Esophagus muscularis mucosa (tissue), 4 donors: ENCODE measurements at places on chromosomes 11 and 22. TPM values are rescaled to one million over a fixed set of nuclear protein-coding genes. Genes with fewer than 3 reads are reported as not detected.

DNA sequence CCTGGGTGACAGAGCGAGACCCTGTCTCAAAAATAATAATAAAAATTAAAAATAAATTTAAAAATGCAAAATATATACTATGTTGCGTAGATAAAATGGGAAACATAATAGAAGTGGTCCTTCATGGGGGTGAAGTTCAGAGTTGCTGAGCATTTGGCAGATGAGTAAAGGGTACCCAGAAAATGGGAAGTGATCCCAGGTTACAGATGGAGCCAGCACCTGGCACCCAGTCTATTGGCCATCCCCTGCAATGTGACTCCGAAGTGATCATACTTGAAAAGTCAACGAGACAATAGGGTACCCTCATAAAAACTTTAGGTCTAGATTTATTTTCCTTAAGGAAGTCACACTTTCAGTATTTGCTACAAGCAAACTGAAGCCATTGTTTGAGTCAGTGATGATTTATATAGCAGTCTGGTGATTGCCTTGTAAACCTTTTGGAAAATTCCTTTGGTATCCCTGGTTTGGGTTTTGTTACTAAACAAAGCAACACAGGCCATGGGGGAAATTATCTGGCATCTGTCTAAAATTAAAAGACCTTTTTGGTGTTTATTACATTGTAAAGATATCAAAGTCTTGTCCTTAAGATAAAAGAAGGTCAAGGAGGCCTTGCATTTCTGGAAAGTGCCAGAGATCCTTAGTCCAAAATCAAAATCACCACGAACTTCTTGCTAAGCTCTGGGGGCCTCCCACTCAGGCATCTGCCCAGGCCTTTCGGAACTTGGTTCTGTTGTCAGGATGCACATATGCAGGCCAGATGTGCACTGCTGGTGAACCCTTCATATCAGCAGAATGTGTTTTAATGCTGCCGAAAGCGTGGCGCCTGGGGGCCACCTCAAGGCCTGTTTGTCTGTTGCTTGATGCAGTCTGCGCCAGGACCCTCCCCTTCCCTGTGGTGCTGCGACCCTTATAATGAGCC lies 4.3 kb downstream of the SMARCB1 start:
- no peak for DNase-seq

DNA sequence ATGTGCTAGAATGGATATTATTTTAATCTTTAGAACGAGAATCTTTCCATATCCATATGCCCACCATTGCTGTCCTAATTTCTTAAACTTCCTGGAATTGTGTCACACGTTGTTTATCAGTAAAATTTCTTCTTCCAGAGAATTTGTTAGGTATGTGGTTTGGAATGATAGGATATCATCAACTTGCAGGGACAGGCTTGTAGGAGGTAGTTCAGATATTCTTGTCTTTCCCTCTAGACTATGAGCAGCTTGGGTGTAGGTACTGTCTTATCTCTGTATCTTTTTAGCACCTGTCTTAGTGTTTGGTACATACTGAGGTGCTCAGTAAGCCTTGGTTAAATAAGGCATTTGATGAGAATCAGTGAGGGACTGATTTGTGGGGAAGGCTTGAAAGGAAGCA lies 3.4 kb downstream of the CTNND1 start:
- no peak for DNase-seq

DNA sequence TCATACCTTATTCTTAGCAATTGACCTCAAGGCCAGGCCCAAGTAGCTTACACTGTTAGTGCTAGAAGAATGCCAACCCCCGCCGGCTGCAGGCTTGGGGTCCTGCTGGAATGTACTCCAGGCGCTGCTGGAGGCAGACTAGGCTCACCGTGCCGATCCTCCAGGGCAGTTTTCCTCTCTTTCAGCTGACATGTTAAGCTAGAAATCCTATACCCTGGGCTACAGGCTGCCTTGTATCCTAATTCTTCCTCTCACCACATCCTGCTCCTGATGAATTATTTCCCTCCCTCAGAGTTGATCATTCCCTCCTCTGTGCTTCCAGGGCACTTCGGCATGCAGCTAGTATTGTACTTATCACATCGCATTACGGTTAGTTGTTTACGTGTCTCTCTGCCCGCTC lies 3.4 kb downstream of the SPTBN2 start:
- DNase-seq = no peak

GRCh38 chr22:23250785-23251363 lies 70.6 kb downstream of the BCR start:
- DNase-seq = no peak

- DNase-seq = no peak
These were observed 80.5 kb upstream of the WNT7B start for GRCh38 chr22:46057246-46058090.

- DNase-seq = peak; percentile 83
These were observed 110.2 kb downstream of the RASSF10 start for GRCh38 chr11:13119361-13119760.

GRCh38 chr11:69316956-69317355 lies 23.0 kb downstream of the MYEOV start:
- no peak for DNase-seq

GRCh38 chr11:44709966-44710365 lies 16.8 kb upstream of the TSPAN18 start:
- DNase-seq = no peak

DNA sequence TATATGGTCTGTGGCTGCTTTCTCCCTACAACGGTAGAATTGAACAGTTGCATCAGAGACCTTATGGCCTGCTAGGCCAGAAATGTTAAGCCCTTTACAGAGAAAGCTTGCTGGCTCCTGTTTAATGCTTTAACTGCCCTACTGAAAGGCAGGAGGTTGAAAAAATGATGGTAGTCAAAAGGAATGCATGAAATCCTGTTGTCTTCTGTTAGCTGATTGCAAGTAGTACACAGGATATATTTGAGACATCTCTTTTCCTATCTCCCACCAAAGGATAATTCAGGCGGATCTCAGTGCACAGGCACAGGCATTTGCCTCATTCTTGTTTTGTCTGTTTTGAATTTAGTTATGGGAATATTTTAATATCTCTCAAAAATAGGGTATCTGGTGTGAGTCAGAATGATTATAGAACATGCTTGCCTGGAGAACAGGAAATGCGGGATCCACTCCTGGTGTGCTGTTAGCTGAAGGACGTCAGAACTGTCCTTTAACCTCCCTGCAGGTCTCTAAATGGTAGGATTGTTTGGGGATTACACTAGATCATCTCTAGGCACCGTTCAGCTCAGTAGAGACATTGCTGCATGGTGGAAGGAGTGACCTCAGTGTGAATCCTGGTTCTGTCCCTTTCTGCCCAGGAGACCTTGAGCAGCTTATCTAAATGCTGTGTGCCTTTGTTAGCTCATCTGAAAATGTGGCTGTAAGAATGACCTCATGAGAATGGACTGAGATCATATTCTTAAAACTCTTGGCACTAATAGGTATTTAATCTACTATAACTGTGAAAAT lies 49.5 kb downstream of the PACS1 start:
- no peak for DNase-seq

- DNase-seq = peak; percentile 80
These were observed 315.1 kb upstream of the API5 start for GRCh38 chr11:42996421-42997307.

DNA sequence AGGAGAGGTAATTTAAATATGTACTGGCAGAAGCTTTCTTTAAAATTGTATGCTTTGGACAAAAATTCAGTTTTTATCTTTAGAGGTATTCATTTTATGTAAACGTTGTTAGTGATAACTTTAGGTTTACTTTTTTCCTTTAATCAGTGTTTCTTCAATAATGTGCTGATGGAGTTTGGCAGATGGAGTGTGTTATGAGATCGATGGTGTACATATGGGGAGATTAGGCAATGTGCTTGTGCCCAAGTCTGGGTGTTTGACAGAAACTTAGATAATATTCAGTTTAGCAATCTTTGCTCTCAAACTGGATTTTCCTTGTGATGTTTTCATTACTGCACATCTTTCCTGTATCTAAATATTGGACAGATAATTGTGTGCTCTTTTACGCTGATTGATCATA lies 425.4 kb downstream of the JRKL start:
- no peak for DNase-seq

DNA sequence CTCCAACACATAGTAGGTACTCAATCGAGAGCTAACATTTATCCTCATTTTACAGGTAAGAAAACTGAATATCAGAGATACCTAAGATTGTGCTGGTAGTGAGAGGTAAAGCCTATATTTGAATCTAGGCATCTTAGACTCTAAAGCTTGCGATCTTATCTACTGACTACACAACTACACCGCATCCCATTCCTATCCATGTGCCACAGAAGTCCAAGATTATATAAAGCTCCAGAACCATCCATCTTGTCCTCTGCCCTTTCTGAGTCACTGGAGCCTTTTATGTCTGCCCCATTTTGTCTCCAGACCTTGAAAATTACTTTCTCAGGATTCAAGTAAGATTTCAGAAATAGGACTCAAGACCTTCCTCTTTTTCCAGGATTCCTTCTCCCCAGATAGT lies 84.4 kb downstream of the OR5AK2 start:
- DNase-seq = no peak

DNA sequence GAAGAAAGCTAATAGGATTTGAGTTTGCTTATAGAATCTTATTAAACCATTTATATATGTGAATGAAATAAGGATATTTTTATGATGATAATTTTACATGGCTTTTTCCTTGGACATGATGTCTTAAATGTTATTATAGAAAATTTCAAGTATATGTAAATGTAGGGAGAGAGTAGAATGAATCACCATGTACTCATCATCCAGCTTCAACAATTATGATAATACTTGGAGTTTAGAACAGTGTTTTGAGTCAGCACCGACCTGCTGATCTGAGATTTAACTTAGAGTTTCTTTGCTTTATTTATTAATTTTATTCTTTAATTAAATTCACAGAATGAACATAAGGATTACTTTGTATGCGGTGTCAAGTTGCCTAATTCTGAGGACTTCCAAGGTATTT lies 193.5 kb downstream of the UVRAG start:
- DNase-seq = no peak

DNA sequence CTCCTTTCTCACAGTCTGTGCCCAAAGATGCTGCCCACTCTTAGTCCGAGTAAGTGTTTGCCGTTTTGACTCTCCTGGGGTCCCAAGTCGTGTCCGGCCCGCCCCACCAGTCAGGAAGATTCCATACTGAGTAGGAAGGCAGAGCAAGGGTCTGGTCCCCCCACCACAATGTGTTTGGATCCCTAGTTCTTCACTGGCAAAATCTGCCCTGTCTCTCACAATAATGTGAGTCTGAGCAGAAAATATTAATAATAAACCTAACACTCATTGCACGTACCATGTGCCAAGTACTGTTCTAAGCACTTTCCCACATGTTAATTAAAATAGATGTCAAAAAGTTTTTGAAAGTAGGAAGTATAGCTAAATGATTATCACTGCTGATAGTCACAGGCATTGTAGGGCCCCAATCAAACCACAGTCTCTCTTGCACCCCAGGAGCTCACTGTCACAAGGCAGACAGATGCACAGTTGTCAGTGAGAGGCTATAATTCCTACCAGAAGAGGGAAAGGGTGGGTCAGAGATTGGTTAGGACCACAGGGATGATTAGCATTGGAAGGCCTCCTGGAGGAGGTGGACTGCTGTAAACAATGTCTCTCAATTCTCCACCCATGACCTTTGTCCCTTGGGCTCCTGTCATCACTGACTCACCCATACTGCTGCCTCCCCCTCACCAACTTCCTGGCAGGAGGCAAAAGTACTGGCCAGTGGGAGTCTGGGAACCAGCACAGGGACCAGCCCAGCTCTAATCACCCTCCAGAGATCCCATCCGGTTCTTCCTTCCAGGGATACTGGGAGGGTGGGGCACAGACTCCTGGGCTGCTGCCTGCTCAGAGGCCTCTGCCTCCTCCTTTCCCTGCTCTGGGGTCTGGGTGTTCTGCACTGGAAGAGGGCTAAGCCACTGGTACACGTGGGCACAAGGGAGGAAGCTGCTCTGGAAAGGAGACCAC lies 1.0 kb upstream of the POLD4 start:
- no peak for DNase-seq

DNA sequence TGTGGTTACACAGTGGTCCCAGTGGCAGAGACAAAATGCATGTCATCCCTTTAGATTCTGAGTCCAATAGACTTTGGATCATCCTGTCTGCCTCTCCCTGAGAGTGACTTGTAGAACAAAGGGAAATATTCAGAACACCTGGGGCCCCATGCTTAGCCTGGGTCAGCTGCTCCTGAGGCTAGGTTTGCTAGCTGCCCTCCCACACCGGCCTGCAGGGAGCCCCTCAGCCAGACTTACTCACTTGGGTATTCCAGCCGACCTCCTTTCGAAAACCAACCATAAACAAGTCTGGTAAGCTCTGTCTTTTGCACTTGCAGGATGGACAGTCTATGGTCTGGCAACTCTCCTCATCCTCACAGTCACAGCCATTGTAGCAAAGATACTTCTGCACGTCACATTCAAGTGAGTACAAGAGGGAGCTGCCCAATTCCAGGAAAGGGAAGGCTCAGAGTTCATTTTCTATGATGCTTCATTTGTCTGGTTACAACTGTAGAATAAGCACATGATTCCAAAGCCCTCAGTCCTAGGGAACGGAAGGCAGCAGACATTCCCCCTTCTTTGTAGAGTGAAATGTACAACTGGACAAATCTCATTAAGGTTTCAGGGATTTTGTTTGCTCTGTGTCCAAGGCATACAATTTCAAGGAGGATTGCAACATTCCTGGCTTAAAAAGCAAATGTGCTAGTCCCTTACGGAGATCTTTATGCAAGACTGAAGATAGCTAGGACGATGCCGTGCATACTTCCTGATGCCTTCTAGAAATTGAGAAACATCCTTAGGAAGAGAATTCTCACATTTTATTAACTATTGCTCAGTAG lies 65.5 kb upstream of the EMID1 start:
- DNase-seq = no peak

DNA sequence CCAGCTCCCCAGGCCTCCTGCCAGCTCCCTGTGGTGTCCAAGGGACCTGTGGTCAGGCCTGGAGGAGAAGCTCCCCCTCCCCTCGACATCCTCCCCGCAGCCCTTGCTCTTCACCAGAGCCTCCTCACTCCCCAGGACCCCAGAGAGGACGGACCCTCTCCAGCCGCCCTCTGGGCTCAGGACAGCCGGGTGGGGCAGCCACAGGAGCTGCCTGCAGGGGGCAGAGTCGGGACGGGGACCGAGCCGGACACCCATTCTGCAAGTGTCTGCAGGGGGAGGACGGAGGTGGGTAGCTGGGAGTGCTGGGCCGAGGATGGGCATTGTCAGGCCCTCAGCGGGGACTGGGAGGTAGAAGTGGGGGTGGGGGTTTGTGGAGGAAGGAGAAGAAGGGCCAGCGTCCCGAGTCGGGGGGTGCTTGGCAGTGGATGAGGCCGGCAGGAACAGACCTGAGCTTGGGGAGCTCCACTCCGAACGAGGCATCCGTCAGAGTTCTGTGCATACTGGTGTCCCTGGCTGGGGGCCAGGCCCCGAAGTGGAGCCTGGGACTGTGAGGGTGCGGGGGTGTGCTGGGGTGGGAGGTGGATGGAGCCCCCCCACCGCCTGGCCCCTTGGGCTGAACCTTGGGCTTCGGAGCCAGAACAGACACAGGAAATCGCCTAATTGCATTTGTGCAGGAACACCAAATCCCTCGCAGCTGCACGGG lies 15.2 kb downstream of the PRR33 start:
- no peak for DNase-seq

GRCh38 chr11:111541254-111542061 lies 938 bp downstream of the LAYN start:
- DNase-seq = no peak

LINC01488 gene
- not detected for total RNA-seq

OR2AT4 gene
- total RNA-seq = 0.06 TPM

P4HA3 gene
- 1.2 TPM for total RNA-seq

PHETA2 gene
- 34.6 TPM for total RNA-seq

CARNS1 gene
- 1.6 TPM for total RNA-seq

BEST1 gene
- total RNA-seq = 4.0 TPM

PGA3 gene
- total RNA-seq = not detected

ACTN3 gene
- not detected for total RNA-seq

FREY1 gene
- total RNA-seq = 1.5 TPM

CLTCL1 gene
- total RNA-seq = 5.8 TPM
